ENCODE measurements at places on chromosomes 5 and 9.

DNA sequence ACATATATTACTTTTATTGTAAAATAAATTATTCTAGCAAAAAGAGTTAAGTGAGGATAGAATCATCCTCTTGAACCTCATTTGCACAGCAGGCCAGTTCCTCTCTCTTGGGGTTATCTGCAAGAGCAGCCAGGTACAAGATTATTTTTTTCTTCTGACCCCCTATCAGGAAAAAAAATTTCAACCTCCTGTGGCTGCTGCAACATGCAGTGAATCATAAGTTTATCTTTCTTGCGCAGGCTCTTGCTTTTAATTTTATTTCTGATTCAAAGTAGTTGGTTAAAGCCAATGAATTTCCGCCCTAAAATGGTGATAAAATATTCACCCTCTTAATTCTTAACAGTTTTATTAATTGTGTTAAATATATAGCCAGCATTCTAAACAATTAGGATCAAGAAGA is 69.7 kb upstream of the PPP3R2 start:
- DNase-seq, result no peak

DNA sequence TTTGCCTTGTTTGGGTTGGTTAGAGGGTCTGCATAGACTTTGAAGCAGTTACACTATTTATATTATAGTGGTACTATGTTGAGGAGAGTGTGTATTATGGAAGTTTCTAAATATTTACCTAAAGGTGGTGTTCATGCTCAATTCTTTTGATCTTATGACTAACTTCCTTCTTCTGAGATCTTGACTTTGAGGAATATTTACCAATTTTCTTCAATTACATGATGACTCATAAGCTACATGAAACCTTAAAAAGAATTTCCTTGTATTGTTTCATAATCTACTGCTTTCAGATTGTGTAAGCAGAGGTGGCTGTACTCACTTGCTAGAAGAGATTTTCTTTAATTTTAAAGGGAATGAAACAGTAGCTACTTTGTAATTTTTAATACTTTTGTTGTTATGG is 276.1 kb downstream of the TAF11L14 start:
- DNase-seq, result peak; percentile 36

DNA sequence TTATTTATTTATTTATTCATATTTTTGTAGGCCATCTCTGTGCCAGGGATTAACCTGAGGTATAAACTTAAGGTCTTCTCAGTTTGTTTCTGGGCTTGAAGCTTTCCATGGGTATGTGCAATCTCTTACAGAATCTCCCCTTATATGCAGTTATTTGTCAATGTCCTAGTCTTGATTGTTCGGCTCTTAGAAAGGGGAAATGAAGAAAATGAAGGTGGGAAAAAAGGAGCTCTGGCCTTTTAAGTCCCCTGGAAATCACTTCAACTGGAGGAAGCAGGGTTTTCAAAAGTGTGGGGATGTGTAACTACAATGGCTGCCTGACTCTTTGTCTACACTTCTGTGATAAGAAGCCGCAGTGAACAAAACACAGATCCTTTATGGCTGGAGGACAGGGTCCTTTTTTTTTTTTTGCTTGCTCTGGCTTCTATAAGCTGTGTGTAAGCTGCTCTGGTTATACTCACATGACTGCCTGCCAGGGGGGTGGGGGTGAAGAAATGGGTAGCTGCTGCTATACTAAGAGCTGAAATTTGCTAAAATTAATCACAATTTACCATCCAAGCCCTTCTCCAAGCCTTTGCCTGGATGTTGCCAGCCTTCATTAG is 33.7 kb downstream of the CENPP start:
- no peak for DNase-seq

- peak; percentile 37 for DNase-seq
These were observed 24.9 kb upstream of the CCDC112 start for GRCh38 chr5:115321309-115321708.

DNA sequence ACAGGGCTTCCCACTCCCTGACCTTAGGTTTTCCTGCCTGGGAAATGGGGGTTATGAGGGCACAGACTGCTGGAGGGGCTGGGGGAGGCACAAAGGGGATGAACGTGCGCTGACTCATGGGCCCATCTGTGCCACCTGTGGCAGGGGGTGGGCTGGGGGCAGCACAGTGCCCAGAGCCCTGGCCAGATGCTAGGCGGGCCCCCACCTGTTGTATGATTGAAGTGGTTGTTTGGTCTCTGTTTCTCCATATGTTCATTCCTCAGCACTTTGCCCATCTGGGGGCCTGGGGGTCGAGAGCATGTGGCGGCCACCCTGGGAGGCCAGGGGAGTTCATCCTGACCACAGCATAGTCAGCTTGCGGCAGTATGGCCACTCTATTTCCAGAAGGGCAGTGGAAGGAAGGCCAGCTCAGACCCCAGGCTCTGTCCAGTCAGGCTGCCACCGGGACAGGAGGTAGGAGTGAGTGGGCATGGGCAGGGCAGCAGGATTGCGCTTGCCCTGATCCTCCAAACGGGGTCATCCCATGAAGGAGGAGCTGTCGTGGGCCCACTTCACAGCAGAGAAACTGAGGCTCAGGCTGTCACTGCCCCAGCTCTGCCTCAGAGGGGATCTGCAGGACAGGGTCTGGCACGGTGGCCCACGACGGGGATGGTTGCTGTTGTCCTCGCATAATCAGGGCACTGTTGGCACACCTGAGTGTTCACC is 841 bp upstream of the NINJ1 start:
- no peak for DNase-seq

DNA sequence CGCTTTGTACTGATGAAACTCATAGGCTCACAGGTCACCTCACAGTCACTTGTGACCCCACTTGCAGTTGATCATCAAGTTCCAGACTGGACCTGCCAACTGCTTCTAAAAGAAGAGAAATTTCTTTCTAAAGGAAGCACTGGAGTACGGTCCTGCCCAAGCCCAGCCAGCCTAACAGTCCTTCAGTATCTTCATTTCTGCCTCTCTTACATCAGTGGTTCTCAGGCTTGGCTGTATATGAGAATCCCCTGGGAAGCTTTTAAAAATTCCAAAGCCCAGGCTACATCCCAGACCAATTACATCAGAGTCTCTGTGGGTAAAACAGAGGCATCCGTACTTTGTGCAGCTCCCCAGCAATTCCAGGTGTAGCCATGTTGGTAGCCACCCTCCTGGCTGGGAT is 282.1 kb downstream of the NFIB start:
- DNase-seq, result peak; percentile 83

GRCh38 chr9:79616013-79616412 is 44.2 kb downstream of the TLE4 start:
- no peak for DNase-seq

DNA sequence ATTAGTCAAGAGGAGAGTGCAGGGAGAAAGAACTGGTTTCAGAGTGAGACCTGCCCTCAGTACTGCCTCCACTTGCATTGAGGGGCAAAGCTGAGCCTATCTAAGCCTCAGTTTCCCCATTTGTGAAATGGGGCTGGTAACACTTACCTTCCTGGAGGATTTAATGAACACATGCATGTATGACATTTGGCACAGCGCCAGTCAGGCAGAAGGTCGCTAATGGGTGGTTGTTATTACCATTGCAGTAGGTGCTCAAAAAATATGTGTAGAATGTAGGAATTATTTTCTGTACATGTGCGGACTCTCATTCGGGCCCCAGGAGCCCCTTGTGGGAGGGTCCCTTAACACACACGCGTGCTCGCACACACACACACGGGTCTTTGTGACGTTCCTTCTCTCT is 10.9 kb downstream of the FAT2 start:
- DNase-seq, result no peak

DNA sequence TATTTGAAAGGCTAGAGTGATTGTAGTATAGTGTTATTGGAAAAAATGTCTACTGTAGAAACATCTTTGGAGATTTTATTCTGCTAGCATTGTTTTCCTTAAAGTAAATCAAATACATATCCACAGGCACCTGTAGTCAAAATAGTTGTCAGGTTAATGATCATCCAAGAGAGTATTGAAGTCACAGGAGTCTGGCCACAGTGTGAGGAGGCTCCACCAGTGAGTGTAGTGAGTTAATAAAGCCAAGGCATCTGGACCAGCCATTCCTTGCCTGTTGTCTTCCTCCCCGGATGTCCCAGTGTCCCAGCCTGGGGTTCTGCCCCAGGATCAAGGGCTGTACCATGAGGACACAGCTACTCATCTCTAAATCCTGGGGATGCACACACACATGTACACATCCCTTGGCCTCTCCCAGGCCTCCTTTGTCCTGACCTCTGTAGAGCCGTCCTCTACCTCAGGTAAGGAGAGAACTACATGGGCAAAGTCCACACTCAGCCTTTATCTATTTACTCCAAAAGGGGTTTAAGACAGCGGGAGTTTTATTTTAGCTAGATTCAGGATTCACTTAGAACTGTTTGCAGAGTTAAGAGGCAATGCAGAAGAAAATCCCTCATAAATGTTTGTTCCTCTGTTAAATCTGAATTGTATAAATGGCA is 3.7 kb downstream of the PIK3R1 start:
- no peak for DNase-seq

DNA sequence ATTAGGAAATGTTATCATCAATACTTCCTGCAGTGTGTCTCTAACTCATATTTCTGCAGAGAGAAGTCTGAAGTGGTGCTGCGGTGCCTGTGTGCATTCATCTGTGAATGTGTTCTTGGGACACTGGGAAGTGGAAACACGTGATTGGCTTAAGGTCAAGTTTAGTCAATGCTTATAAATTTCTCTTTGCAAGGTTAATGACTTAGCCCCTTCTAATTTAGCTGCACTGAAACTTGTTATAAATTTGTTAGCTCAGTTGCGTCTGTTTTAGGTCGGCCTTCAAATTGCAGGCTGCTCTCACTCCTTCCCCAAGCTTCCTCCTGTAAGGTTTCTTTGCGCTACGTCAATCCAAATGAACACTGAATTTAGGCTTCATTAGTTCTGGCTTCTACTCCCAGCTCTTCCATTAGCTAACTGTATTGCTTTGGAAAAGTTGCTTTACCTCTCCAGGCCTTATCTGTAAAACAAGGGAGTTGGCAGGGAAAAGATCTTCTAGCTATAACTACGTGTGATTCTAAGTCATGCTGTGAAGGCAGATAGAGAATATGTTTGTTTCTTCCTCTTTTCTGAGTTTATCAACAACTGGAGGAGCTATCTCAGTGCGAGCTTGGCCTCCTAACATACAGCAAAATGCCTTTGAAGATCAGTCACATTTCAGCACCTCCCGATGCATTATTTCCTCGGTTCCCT is 341.8 kb downstream of the NFIB start:
- no peak for DNase-seq

DNA sequence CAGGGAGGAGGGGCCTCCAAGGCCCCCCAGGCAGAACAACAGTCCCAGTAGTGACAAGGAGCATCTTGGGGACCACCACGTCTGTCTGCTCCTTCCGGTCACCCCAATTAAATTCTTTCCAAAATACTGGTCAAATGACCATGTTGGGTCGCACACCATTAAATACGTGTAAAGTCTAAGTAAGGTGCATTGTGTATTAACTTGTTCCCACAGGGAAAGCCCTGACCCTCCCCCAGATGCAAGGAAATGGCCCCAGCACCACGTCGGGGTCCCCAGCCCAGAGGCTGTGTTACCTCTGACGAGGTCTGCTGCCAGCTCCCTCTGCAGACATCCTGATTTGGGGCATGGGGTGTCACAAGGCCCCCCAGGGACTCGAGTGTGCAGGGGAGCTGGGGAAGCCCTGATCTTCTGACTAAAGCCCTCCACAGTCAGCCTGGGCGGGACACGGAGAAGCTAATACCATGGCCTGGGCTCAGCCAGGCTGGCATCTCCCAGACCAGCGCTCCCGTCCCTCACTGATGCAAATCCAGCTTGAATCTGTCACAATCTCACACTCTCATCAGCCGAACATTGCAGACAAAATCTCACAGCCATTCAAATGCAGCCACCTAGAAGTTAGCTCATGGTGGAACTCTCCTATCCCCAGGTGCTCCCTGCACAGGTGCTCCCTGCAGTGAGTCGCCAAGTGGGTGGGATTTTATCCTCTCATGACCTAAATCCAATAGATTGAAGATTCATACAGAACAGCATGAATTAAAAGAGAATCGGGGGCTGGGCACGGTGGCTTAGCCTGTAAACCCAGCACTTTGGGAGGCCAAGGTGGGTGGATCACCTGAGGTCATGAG is 13.6 kb downstream of the TERT start:
- DNase-seq, result no peak

DNA sequence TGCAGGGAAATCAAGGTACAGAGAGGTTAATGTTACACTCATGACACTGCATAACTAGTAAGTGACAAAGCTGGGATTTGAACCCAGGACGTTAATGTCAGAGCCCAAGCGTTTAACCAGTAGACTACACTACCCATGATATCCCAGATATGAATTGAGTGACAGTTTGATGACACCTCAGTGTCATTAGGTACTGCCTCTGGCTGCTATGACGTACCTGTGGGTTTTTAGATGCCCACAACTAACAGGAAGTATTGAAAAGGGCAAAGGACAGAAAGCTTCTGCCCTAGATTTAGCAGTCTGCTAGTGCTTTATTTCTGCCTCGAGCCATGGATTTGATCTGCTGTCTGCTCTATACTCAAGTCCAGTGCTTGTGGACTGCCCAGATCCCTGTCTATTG is 56.2 kb downstream of the GLRA1 start:
- no peak for DNase-seq

GRCh38 chr5:72032788-72033187 is 74.5 kb upstream of the MAP1B start:
- DNase-seq, result no peak

DNA sequence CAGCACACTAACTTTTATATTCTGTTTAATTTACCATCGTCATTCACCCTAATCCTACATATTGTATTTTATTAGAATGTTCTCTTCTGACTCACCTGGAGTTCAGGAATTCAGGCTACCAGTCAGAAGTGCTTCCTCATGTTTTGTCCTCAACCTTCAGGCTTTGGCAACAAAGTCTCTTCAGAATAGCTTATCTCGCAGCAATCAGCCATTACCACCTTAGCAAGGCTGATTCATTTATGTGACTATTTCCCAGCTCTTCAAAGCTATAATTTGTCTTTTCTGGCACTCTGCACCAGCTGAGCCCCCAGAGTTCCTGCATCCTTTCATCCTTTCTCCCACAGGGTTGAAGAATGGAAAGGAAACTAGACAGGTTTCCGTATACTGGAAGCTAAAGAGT is 365.5 kb upstream of the CDH18 start:
- DNase-seq, result no peak

DNA sequence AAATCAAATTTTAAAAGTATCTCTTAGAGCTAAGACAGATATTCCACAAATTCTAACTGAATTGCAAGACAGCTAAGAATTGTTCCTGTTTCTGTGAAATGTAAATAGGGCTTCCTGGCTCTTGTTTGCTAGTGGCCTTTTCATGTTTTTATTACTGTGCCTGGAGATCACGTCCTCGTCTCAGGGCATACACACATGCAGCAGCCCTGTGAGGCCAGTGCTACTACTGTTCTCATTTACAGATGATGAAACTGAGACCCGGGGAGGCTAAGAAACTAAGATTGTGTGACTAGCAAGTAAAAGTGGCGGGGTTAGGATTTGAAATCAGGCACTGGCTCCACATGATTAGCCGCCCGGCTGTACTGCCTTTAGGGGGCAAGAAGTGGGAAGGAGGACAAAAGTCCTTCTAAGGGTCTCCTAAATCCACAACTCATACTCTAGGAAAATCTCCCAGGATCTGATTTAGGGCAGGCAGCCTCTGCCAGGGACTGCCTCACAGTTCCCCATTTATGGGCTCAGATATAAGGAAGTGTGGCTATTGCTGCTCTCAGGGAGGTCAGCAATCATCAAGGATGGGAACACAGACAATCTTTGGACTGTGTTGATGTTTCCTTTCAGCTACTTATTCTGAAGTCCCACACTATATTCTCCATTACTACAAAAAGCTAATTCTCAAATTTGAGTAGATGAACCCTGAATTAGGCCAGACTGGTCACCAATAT is 7.9 kb downstream of the PRUNE2 start:
- DNase-seq, result no peak

Measured in fibroblast of upper back skin (primary cell).